ENCODE measurements at places on chromosomes 7 and 10. TPM values are rescaled to one million over a fixed set of nuclear protein-coding genes. Genes with fewer than 3 reads are reported as not detected.

LRIT2 gene
- total RNA-seq: not detected

PNLIPRP3 gene
- total RNA-seq: not detected

DNA sequence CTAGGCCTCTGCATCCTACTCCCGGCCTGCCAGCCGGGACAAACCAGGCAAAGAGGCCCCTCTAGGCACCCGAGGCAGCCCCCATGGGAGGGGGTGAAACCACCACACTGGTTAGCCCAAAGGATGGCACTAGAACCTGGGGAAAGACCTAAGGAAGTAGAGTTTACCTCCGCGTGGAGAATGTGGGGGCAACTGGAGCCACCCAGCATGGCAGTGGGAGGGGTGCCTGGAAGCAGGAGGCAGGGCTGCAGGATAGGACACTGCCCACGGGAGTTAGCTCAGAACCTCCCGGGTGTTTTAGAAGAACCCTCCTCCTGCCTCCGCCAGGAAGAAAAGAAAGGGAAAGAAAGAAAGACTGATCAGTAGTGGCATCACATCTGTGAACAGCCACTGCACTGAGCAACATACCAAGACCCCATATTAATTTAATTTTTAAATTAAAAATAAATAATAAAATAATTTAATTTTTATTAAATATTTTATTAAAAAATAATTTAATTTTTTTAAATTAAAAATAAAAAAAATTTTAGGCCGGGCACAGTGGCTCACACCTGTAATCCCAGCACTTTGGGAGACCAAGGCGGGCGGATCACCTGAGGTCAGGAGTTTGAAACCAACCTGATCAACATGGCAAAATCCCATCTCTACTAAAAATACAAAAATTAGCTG lies 11.2 kb downstream of the AIFM2 start:
- no peak for DNase-seq

DNA sequence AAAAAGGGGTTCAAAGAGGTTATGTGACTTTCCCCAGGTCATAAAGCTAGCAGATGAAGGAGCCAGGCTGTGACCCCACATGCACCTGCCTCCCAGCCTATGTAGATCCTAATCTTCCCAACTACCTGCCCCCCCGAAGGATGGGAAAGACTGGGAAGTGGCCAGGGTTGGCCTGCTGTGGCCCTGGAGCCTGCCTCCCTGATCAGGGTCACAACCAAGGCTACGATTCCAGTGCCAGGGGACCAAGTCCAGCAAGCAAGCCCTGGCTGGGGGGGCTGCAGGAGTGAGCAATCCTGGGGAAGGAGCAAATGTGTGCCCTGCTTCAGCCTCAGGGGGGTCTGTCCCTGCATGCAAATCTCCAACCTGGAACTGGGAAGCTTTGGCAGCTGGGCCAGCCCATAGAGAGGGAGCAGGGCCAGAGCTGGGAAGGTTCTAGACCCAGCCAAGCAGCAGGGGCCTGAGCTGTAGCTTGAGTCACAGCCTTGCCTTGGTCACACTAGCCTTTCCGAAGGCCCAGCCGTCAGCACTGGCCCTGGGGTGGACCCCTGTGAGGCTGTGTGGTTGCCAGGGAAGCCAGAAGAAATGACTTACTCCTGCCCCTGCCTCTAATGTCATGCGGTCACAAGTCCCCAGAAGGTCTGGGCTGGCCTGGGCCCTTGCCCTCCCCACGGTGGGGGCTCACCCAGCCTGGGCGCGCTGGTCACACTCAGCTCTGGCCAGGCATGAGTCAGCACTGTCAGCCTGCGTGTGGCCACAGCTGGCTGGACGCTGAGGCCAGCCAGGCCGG lies 96.4 kb upstream of the ZMIZ1 start:
- DNase-seq: peak; percentile 89

PON1 gene
- total RNA-seq: not detected

GRCh38 chr10:2414039-2414438 lies 653.3 kb upstream of the PFKP start:
- DNase-seq: no peak

GRCh38 chr7:140235114-140235513 lies 58.3 kb upstream of the KDM7A start:
- no peak for DNase-seq

DNA sequence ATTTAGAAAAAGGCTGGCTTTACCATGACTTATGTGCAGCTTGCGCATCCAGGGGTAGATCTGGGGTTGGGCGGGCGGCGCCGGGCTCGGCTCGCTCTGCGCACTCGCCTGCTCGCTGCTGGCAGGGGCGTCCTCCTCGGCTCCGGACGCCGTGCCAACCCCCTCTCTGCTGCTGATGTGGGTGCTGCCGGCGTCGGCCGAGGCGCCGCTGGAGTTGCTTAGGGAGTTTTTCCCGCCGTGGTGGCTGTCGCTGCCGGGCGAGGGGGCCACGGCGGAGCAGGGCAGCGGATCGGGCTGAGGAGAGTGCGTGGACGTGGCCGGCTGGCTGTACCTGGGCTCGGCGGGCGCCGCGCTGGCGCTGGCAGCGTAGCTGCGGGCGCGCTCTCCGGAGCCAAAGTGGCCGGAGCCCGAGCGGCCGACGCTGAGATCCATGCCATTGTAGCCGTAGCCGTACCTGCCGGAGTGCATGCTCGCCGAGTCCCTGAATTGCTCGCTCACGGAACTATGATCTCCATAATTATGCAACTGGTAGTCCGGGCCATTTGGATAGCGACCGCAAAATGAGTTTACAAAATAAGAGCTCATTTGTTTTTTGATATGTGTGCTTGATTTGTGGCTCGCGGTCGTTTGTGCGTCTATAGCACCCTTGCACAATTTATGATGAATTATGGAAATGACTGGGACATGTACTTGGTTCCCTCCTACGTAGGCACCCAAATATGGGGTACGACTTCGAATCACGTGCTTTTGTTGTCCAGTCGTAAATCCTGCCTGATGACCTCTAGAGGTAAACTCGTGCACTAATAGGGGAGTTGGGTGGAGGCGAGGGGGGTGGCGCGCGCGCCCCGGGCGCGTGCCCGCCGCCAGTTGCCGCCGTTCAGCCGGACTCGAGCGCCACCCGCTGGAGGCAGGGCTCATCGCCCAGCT lies at the start of gene HOXA5:
Gene HOXA5, minus strand, starts transcription at position 659 of the 927 bp plus-strand sequence. Its CDS starts 74 bp downstream, at position 585.
- DNase-seq: no peak

- no peak for DNase-seq
Observed at GRCh38 chr7:121420976-121421375, 24.9 kb upstream of the FAM3C start.

COL28A1 gene
- 5.6 TPM for total RNA-seq

GRCh38 chr10:9596368-9596920 lies 1421.2 kb upstream of the CELF2 start:
- DNase-seq: no peak

GRCh38 chr7:43757073-43757720 lies 1.3 kb upstream of the BLVRA start:
- DNase-seq: no peak

- no peak for DNase-seq
Observed at GRCh38 chr10:33229252-33229948, 105.1 kb downstream of the NRP1 start.

DNA sequence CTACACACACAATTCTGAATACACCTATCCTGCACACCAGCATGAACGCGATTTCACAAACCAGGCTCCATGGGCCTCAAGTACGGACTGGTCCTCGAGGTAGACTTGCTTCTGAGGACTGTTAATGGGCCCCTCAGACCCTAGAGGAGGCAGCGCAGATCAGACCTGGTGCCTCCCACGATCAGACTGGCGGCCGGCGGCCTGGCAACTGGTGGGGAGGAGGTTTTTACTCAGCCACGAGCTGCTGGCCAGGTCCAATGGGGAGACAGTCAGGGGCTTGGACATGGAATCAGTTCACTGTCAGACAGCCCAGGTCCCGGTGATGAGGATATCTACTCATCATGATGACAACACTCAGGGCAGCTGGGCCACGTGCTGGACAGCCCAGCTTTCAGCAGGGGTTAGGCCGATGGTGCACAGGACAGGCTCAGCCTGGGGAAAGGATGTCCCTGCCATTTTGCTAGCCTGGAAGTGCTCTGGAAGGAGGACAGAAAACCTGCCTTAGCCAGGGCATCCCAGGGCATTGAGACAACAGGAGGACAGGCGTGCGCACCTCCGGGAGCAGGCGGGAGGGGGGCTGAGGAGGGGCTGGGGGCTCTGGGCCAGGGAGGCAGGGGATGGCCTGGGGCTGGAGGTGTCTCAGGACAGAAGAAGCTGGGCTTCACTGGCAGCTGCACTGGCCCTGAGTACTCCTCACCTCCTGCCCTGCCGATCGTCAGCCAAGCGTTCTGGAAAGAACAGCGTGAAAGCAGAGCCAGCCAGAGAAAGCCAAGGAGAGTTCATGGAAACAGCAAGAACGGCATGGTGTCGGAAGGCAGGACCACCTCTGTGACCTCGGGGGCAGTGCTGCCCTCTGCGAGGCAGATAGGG lies 48.0 kb upstream of the RASGEF1A start:
- no peak for DNase-seq

GRCh38 chr7:100538348-100538653 lies 702 bp upstream of the AGFG2 start:
- no peak for DNase-seq

INSYN2A gene
- not detected for total RNA-seq

DNA sequence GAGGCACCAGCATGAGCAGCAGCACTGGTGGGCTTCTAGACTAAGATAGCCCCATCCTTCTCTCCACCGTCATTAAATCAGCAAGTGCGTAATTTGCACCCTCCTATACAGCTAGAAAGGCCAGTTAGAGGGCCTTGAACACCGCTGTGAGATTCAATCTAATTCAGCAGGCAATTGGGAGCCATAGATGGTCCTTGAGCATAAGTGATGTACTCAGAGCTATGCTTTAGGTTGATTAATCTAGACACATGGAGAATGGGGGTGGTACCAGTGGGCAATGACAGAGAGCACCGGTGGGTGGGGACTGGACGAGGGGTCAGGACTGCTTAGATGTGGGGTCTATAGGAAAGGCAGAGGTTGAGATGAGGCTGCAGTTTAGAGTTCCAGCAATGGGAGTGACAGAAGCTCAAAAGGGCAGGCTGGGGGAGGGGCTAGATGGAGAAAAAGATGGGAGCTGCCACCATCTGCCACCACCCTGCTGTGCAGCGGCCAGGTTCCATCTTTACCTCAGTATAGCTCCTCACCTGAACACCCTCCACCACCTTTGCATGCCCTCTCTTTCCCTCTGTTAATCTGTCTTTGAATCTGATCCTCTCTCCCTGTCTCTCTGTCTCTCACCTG lies 87.3 kb downstream of the C10orf105 start:
- DNase-seq: no peak

- DNase-seq: no peak
Observed at GRCh38 chr10:61840403-61840802, 61.1 kb upstream of the ARID5B start.

- no peak for DNase-seq
Observed at GRCh38 chr10:77666821-77667220, 29.2 kb upstream of the KCNMA1 start.

DNA sequence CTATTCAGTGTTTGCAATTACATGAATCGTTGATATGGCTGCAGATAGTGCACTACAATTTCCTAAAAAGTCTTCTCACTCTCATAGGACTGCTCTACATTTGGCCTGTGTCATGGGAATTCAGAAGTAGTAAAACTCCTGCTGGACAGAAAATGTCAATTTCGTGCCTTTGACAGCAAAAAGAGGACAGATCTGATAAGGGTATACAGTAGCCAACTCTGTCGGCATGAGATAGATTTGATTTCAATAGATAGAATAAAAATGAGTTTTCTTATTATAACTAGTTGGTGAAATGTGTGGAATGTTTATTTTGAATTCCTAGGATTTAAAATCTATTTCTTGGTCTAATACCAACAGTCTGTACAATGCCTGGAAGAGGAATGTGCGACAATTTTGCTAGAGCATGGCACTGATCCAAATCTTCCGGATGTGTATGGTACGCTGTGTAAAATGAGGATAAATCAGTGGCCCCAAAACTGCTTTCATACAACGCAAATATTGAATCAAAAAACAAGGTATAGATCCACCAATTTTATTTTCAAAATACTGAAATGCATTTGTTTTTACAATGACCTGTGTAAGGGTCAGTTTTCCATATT lies 133.5 kb upstream of the CDK13 start:
- no peak for DNase-seq

FAM20C gene
- total RNA-seq: 26.1 TPM

GRCh38 chr10:79938728-79939406 lies 10.0 kb downstream of the SFTPD start:
- DNase-seq: peak; percentile 88

DNA sequence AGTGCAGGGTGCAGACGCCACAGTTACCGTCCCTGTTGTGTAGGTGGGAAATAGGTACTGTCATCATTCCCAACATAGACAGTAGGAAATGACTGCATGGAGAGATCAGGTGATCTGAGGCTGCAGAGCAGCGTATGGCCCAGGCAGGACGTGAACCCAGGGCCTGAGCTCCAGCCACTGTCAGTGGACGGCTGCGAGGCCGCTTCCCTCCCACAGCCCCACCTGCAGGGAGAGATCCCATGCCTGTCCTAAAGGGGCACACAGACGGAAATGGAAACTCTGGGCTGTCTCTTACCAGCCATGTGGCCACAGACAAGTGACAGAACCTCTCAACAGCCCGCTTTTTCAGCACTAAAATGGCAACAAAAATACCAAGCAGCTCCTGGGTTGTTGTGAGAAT lies 44.5 kb upstream of the MNX1 start:
- no peak for DNase-seq

- DNase-seq: no peak
Observed at GRCh38 chr7:104894726-104895521, 119.1 kb upstream of the KMT2E start.

DNA sequence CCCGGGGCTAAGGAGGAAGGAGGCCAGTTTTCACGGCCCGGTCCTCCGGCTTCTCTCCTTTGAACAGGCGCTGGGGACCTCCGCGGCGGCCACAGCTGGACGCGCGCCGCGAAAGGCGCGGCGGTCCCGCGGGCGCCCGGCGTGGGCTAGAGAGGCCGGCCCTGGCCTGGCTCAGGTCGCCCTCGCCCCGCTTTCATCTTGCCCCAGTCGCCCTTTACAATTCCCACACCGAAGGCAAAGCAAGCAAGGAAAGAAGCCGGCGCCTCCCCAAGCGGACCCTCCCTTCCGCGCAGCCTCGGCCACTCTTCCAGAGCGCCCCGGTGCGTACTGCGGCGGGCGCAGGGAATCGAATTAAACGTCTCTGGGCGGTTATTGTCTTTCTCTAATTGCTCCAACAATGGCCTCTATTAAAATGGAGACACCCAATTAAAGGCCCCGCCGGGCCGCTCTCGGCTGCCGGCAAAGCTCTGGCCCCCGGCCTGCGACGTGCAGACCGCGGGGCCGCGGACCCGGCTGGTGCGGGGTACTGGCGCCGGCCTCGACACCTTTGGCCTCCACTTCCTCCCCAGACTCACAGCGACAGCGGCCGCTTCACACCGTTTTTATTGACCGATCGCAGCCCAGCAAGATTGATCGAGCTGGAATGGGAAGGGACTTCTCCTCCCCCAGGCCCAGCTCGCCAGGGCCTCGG lies 4.5 kb upstream of the GATA3 start:
- DNase-seq: no peak

GRCh38 chr10:102450124-102450373 lies 1.3 kb downstream of the C10orf95 start:
- DNase-seq: no peak

SSC4D gene
- total RNA-seq: 1.3 TPM

- no peak for DNase-seq
Observed at GRCh38 chr7:29480934-29481651, 82.5 kb upstream of the PRR15 start.

Measured in Right ventricle myocardium inferior (tissue), 1 donor.